Caudate nucleus (tissue), 63 donors: ENCODE measurements at places on chromosomes 13 and 19.

- peak; percentile 78 for DNase-seq
These were observed 13.3 kb upstream of the ISYNA1 start for GRCh38 chr19:18450931-18451836.

- peak; percentile 54 for DNase-seq
These were observed 11.5 kb downstream of the APLP1 start for GRCh38 chr19:35879770-35880317.

GRCh38 chr19:11261431-11261970 is 823 bp downstream of the DOCK6 start:
- no peak for DNase-seq

- no peak for DNase-seq
These were observed 7.0 kb upstream of the LILRA4 start for GRCh38 chr19:54345938-54346386.

GRCh38 chr13:52780092-52780491 is 40.5 kb upstream of the CNMD start:
- DNase-seq: no peak

DNA sequence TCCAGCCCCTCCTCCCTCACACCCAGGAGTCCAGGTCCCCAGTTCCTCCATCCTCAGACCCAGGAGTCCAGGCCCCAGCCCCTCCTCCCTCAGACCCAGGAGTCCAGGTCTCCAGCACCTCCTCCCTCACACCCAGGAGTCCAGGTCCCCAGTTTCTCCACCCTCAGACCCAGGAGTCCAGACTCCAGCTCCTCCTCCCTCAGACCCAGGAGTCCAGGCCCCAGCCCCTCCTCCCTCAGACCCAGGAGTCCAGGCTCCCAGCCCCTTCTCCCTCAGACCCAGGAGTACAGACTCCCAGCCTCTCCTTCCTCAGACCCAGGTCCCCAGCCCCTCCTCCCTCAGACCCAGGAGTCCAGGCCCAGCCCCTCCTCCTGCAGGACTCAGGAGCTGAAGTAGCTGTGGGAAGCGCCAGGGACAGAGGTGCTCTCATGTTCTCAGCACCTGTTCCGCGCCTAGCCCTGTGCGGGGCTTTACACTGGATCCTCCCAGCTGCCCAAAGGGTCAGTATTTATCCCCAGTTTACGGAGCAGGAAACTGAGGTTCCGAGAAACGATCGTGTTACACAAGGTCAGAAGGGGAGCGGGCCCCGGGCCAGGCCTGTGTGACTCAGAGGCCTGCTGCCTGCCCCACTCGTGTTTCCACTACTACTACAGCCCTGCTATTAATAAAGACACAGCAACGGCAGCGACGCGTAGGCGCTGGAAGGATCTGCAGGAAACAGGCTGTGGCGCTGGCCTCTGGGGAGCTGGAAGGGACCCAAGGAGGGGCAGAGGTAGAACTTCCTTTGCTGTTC is 1.7 kb upstream of the SBK3 start:
- no peak for DNase-seq

- no peak for DNase-seq
These were observed 53.0 kb downstream of the SACS start for GRCh38 chr13:23380534-23380933.

GRCh38 chr19:55246462-55247451 is 12.1 kb downstream of the PPP6R1 start:
- no peak for DNase-seq

GRCh38 chr13:66397133-66397532 is 833.0 kb downstream of the PCDH9 start:
- DNase-seq: no peak

GRCh38 chr19:34454685-34455084 is 26.5 kb downstream of the UBA2 start:
- DNase-seq: no peak

GRCh38 chr19:23071147-23071511 is 45.7 kb upstream of the ZNF730 start:
- DNase-seq: no peak

DNA sequence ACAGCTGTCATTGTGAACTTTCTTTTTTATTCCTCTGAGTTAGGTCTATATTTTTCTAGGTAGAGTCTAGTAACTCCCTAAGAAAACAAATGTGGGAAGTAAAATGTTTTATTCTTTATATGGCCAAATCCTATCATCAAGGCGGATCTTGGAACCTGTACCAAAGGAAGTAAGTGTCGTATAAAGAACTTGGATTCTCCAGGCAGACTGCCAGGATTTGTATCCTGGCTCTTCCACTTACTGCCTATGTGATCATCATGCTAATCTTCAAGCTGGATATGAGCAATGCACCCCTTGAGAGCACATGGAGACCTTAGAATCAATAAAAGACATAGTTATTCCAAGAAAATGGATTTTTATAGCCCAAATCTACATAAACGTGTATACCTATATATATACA is 286.5 kb downstream of the PCDH17 start:
- no peak for DNase-seq

DNA sequence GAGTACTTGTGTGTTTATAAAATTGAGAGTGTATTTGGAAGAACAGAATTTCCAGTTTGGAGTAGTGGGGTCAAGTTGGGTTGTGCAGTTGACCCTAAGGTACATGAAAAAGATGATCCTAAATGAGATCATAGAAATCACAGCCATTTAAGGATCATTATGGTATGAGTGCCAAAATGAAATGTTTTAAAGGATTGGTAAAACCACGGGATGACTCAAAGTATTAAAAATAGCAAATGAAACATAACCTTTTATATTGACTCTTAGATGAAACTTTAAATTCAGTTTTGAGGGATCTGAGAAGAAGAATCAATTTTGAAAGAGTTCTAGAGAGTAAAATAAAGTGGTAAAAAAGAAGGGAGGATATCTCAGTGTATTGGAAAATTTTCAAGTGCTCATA is 773.8 kb downstream of the GPC5 start:
- no peak for DNase-seq

GRCh38 chr13:50521006-50521830 is 322.3 kb downstream of the DLEU7 start:
- no peak for DNase-seq

- no peak for DNase-seq
These were observed 202.0 kb downstream of the FOXO1 start for GRCh38 chr13:40464337-40465014.

- DNase-seq: no peak
These were observed at the start of gene TGFBR3L for GRCh38 chr19:7914598-7915045. Gene TGFBR3L, plus strand, starts transcription at chr19:7914830.

DNA sequence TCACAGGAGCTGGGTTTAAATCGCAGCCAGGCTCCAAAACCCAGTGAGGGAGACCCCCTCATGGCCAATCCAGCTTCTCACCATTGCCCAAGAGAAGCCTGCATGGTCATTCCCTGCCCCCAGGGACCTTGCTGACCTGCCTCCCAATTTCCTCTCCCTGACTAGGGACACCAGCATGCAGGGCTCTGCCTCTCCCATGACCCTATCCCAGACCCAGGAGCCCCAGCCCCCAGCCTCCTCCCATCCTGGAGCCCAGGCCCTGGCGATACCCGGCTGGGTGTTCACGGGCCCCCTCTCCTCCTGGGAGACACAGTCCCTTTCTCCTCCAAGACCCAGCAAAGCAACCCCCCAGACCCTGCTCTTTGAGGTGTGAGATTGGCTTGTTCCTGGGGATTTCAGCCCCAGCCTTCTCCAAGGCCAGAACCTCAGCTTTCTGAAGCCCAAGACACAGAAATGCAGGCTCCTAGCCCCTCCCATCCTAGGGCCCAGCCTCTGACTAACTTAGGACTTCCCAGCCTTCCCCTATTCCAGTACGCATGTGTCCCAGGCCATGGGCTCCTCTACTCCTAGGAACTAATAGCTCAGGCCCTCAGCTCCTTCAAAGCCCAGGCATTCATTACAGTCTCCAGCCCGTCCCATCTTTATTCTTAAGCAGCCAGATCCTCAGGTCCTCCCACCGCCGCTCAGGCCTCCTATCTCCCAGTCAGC is 1.1 kb downstream of the GYS1 start:
- no peak for DNase-seq

DNA sequence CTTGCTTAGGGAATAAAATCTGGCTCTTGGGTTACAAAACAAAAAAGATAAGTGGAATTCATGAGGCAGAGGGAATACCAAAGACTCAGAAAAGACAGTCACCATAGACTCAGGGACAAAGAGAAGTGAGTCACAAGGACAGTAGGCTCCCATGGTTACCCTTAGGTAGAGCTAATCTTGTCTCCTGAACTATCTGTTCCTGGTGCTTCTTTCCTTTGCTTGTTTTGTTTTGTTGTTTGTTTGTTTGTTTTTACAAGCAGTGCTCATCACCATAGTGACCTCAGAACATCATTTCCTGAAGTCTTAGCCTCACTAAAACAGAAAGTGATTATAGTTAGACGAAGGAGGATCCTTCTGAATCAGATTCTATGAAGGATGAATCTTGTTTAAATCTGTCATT is 142.3 kb upstream of the SOX21 start:
- DNase-seq: no peak

GRCh38 chr13:67001363-67001762 is 228.8 kb downstream of the PCDH9 start:
- peak; percentile 9 for DNase-seq

- DNase-seq: no peak
These were observed 10.6 kb downstream of the FUT6 start for GRCh38 chr19:5828661-5829566.

- DNase-seq: no peak
These were observed 34.1 kb downstream of the ZAR1L start for GRCh38 chr13:32281096-32281495.

DNA sequence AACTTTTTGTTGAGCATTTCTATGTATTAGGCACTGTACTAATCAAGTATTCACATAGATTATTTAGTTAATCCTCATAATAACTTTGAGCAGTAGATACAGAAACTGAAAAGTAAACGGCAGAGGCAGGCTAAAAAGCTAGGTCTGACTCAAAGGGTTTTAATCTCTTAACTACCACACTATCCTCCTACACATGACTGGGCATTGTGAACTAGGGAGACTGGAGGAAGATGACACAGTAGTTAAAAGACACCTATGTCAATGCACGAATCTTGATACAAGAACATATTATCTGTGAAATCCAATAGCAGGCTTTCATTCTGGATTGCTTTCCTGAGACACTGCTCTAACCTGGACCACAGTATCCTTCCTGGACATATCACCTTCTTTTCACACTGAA is 36.3 kb downstream of the MICU2 start:
- no peak for DNase-seq

- DNase-seq: no peak
These were observed 22.5 kb downstream of the LTBP4 start for GRCh38 chr19:40623403-40624251.

GRCh38 chr13:59178344-59178743 is 985.4 kb downstream of the DIAPH3 start:
- DNase-seq: no peak

- DNase-seq: no peak
These were observed 11.1 kb downstream of the ZNF473 start for GRCh38 chr19:50036908-50037307.

DNA sequence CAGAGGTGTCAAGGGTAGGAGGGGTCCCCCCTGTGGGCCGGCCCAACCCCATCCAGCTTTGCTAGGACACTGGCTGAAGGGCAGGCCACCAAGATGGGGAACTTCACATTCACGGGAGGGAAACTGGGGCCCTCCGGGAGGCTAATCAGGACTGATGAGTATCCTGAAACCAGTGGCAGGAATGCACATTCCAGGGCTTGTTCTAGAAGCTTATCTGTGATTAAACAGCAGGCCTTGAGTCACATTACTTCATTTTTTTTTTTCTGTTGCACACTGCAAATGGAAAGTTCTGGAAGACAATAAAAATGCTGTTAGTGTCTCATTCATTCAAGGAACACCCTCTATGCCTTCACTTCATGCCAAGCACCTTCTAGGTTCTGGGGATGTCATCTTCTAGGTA is 15.5 kb upstream of the SIGLEC11 start:
- DNase-seq: no peak

- DNase-seq: no peak
These were observed 13.5 kb downstream of the ZFR2 start for GRCh38 chr19:3855320-3855719.

GRCh38 chr13:46164661-46165060 is 17.3 kb downstream of the LCP1 start:
- no peak for DNase-seq

DNA sequence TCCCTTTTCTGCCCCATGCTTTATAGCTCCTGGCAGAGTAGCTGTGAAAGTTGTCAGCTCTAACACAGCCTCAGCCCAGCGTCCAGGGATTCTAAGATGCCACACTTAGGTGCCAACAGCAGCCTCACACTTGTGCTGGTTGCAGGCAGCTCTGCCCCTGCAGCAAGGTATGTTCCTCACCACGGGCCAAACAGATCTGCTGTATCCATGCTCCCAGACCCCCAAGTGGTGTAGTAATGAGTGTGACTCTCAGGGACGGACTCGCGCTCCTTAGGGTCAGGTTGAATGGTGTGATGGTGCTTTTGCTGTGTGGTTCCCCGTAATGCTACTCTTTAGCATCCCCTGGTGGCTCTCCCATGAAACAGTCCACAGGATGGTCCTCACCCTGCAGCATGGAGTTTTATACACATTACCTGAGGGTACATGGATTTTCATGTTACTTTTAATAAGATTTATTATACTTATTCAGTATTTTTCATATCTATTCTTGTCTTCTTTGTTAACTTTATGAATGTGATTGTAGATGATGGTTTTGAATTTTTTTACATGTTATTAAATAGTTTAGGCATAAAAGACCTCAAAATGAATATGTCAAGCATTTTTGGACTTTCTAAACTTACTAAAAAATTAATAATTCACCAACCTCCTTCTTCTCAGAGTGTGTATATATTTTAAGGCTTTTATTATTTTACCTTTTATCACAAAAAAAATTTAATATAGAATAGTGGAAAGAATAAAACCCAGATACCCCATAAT is 232.5 kb downstream of the SLC7A1 start:
- DNase-seq: no peak

GRCh38 chr13:26011996-26012821 is 39.6 kb downstream of the SHISA2 start:
- DNase-seq: no peak

- DNase-seq: no peak
These were observed 10.7 kb downstream of the RFX2 start for GRCh38 chr19:6099599-6099998.

DNA sequence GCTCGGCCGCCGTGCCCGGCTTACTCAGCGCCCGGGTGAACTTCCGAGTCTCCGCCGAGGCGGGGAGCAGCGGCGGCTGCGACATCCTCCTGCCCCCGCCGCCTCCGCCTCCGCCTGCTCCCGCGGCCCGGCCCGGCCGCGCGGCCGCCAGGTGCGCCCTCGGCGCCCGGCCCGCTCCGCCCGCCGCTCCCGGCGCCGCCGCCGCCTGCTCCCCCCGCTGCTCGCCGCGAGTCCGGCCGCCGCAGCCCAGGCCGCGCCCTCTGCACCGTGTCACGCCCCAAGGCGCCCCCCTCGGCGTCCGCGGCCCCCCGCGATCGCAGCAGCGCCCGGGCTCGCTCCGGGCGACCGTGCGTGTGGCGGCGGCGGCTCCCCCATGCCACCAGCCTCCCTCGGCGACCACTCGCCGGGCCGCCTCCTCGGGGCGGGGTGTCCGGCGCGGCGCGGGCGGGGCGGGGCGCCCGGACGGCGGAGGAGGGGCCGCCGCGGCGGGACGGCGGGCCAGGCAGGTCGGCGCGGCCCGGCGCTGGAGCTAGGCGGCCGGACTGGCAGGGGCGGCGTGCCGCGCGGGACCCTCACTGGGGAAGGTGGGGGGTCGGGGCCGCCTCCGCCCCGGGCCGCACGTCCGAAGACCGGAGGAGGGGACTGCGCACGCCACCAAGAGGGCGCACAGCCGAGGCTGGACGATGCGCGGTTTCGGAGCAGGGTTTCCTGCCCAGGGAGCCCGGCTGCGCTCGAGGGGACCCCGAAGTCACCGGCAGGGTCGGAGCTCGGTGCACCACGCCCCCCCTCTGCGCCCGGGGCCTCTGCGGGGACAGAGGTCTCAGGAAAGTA is 108.6 kb upstream of the DOCK9 start:
- DNase-seq: peak; percentile 66

- DNase-seq: peak; percentile 21
These were observed 330.2 kb downstream of the MZT1 start for GRCh38 chr13:72397265-72397664.
